ENCODE measurements at places on chromosomes 5 and 9. TPM values are rescaled to one million over a fixed set of nuclear protein-coding genes. Genes with fewer than 3 reads are reported as not detected.

Gene HIGD2A
- 182 TPM for total RNA-seq

DNA sequence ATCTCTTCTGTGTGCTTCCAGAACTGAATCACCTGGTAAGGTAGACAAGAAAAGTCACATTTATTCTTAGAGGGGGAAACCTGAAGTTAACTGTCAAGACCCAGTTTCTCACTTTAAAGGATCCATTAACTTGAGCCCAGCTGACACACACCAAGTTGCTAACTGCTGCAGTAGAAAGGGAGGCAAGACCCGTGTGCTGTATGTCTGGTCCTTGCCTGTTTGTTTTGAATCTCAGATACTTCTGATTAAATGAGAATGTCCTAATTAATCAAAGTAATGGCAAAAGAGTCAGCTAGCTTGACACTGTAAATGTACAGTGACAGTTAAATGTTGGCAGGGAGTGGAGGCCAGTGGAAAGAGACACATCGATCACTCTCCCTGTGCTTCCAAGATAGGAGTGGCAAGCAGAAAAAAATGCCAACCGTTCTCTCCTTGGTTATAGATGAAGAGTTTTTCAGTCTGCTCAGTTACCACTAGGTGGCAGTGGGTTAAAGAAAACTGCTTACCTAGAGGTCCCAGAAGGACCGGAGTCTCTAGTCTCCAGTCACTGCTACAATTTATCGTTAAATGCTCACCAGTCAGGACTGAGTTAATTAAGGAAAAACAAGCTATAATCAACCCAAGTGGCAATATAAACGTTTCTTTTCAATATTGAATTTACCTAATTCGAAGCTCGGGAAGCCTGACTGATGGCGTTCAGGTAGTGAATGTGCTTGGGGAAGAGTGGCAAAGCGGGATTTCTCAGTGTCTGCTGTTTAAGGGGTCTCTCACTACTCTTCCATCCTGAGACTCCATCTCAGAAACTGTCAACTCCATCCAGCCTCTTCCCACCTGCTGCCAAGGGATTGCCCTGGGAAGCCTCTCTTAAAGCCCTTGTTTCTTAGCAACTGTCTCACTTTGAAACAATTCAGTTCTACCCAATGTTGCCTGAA is 18.4 kb downstream of the LSM11 start:
- peak; percentile 62 for DNase-seq

- DNase-seq: no peak
These were observed 14.0 kb downstream of the MYORG start for GRCh38 chr9:34362614-34363214.

GRCh38 chr9:5840788-5841187 is 7.9 kb upstream of the ERMP1 start:
- DNase-seq: no peak

DNA sequence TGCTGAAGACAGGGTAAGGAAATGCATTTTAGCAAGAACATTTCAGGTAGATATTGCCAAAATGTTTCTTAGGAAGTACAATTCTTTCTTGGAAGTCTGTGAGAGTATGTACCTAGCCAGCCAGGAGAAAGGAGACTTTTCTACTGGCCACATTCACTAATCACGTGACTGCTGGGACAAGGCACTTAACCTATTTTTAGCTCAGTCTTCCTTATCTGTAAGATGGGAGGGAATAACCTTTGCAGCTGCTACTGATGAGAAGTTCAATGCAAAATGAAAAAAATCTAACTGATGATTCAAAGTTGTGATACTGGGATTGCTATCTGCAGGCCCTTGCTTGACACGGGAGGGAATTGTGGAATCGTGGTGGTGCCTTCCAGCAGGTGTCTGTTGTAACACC is 42.6 kb upstream of the SLC28A3 start:
- DNase-seq: no peak

Measured in H4 (cell line).